ENCODE measurements at places on chromosomes 7 and 10. TPM values are rescaled to one million over a fixed set of nuclear protein-coding genes. Genes with fewer than 3 reads are reported as not detected.

GRCh38 chr10:20089879-20090278, 273.6 kb downstream of the PLXDC2 start:
- no peak for DNase-seq

DNA sequence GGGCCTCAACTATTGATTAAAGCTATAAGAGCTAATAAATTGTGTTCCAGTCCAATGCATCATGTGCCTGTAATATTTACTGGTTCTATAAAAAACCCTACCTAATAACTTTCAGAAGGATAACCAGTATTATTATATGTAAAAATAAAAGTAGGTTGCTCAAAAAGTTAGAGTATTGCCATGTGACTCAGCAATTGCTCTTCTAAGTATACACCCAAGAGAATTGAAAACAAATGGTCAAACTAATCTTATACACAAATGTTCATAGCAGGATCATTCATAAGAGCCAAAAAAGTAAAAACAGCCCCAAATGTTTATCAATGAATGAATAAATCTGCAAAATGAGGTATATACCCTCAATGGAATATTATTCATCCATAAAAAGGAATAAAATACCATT, 89.5 kb upstream of the TES start:
- no peak for DNase-seq

DNA sequence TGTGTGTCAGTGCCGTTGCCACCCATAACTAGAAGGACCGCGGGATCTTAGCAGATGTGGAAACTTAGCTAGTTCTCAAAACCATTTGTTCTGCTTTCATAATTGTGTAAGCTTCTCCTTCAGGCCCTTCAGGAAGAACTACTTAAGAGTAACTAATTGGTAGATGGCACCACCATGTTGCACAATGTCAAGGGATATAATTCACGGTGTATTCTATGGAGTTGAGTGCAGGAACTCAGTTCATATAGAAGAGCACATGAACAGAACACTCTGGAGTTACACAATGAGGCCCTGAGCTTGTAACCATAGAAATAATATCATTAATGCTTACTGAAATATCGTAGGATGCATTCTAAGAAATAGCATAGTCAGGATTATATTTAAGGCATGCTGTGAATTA, 126.5 kb upstream of the GAD2 start:
- DNase-seq = no peak

- DNase-seq = no peak
These were observed 145.0 kb downstream of the C7orf25 start for GRCh38 chr7:42766782-42767423.

Gene FZD8
- 0.18 TPM for total RNA-seq

Gene PLA2G12B
- not detected for total RNA-seq

DNA sequence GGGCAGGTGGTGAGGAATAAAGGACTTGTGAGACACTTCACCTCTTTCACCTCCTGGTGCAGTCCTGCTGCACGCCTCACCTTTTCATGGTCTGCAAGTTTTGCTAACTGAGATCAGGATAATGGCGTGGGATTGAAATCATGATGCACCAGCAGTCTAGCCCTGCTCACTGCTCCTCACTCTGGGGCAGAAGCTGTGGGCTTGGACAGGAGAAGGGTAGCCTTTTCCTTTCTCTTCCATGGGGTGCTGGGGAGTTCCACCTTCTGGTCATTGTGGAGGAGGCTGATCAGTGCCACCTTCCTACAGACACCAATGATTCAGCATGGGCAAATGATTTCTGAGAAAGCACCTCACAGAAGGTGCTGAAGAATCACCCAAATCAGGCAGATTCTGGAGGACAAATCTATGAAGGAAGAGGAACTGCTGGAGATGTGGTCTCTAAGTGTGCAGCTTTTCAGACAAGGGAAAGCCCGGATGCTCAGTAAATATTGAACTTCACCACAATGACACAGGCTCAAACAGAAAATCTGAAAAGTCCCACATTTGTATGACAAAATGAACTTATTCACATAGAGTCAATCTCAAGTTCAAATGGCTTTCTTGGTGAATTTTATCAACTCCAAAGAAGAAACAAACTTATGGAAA, 19.7 kb downstream of the MBL2 start:
- DNase-seq = no peak

Gene MBLAC1
- total RNA-seq = 7.5 TPM

- no peak for DNase-seq
These were observed 148.3 kb upstream of the BMPER start for GRCh38 chr7:33757050-33757449.

Gene TRIM8
- 58.7 TPM for total RNA-seq

Gene AKR1D1
- not detected for total RNA-seq

Gene RBP3
- not detected for total RNA-seq
